ENCODE measurements at places on chromosomes 2 and 18. TPM values are rescaled to one million over a fixed set of nuclear protein-coding genes. Genes with fewer than 3 reads are reported as not detected.

Gene CYRIA
- 10.5 TPM for total RNA-seq

Gene LIMS1
- 94.1 TPM for total RNA-seq

Gene CXCR1
- total RNA-seq: 0.26 TPM

Gene ZC3H6
- 18.4 TPM for total RNA-seq

Gene UGT1A5
- total RNA-seq: 0.79 TPM

Gene COL6A3
- 1,173 TPM for total RNA-seq

Gene CELF4
- 0.79 TPM for total RNA-seq

Gene GKN1
- not detected for total RNA-seq

Gene SAG
- not detected for total RNA-seq

Gene KCNK3
- 4.7 TPM for total RNA-seq

Gene ASIC4
- 0.32 TPM for total RNA-seq

Gene GPR35
- total RNA-seq: 0.63 TPM

Gene RFTN2
- total RNA-seq: 37.4 TPM

Gene SPC25
- total RNA-seq: 11.5 TPM

Gene TMEM198
- total RNA-seq: 2.0 TPM

Gene CHRND
- 1.3 TPM for total RNA-seq

Gene TRABD2A
- 1.3 TPM for total RNA-seq

Gene HRH4
- total RNA-seq: 0.26 TPM

Gene IL36RN
- total RNA-seq: 0.26 TPM

Gene AKAIN1
- total RNA-seq: not detected

Gene PLEKHH2
- total RNA-seq: 53.6 TPM

Gene GYPC
- 65.2 TPM for total RNA-seq

Gene NEB
- total RNA-seq: 79.5 TPM

Gene ANKRD30B
- not detected for total RNA-seq

Gene SPP2
- total RNA-seq: not detected

Gene NYAP2
- total RNA-seq: 0.79 TPM

Gene FANCL
- total RNA-seq: 73.8 TPM

Gene OSGEPL1
- 20.4 TPM for total RNA-seq

Gene MARCO
- 0.42 TPM for total RNA-seq

Gene PRKAG3
- 1.2 TPM for total RNA-seq

Gene ZNF396
- 4.0 TPM for total RNA-seq

Gene L3MBTL4
- total RNA-seq: 6.7 TPM

Gene FSIP2
- 13.9 TPM for total RNA-seq

Gene MGAT4A
- total RNA-seq: 23.8 TPM

Gene PROM2
- total RNA-seq: 13.6 TPM

Gene RUFY4
- not detected for total RNA-seq

Gene B3GNT2
- total RNA-seq: 27.3 TPM

Gene CRYBA2
- not detected for total RNA-seq

Gene HOXD12
- 2.2 TPM for total RNA-seq

Gene VRK2
- 23.6 TPM for total RNA-seq

Gene SOWAHC
- total RNA-seq: 28.2 TPM

Gene TSPYL6
- total RNA-seq: 0.16 TPM

Gene RGPD3
- 1.6 TPM for total RNA-seq

Gene PIKFYVE
- total RNA-seq: 57.5 TPM

Gene EHD3
- 8.3 TPM for total RNA-seq

Gene DCDC2C
- 0.48 TPM for total RNA-seq

Gene FAM161A
- total RNA-seq: 15.3 TPM

Gene ITGB6
- 25.2 TPM for total RNA-seq

Gene SULT1C2
- 3.3 TPM for total RNA-seq

Gene TMEM247
- total RNA-seq: not detected

Gene FAM110C
- 10.8 TPM for total RNA-seq

Gene DNAH7
- 3.5 TPM for total RNA-seq

Gene ANO7
- total RNA-seq: 0.58 TPM

Gene LCT
- total RNA-seq: not detected

Gene METAP1D
- 29.4 TPM for total RNA-seq

Data from urinary bladder (tissue), 4 donors.